ENCODE measurements at places on chromosomes 6 and 20.

DNA sequence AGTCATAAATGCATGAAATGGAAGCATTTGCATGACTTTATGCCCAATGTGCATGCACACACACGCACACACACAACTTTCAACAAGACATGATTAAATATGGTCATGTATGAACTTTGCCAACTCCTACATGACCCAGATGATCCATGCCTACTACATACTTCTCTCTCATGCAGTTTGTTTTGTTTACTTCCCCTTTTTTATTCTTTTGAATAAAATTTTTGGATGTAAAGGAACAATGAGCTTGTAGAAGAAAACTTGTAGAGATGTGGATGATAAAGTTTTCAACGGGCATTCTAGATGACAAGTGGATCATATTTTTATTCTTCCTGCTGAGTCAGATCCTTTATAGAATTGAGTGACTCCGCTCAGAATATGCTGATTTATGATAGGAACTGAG is 50.8 kb upstream of the AIG1 start:
- no peak for DNase-seq

GRCh38 chr6:169167581-169168301 is 85.9 kb downstream of the THBS2 start:
- no peak for DNase-seq

DNA sequence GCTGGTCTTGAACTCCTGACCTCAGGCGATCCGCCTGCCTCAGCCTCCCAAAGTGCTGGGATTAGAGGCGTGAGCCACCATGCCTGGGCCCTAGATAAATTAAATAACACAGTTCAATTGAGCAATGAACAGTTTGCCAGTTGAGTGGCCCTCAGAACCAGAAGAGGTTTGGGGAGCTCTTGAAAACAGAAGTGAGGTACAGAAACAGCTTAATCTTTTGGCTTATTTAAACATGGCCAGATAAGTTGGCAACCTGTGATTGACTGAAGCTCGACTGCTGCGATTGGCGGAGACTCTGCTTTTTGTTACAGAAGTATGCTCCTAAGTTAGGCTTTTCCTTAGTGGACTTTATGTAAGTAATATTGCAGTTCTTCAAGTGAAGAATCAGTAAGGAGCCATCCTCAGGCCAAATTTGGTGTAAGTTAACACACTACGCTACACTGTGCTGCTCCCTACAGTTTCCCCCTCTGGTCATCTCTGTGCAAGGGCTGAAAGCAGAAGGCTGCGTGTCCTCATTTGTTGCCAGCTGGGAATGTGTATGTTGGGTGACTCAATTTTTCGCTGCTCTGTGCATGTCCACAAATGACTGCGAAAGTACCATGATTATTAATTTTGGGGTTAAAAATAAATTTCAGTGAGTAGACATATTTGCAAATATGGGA is 9.8 kb downstream of the XRN2 start:
- DNase-seq = no peak

- DNase-seq = no peak
Measured at GRCh38 chr6:113763876-113764275, 93.3 kb upstream of the MARCKS start.

DNA sequence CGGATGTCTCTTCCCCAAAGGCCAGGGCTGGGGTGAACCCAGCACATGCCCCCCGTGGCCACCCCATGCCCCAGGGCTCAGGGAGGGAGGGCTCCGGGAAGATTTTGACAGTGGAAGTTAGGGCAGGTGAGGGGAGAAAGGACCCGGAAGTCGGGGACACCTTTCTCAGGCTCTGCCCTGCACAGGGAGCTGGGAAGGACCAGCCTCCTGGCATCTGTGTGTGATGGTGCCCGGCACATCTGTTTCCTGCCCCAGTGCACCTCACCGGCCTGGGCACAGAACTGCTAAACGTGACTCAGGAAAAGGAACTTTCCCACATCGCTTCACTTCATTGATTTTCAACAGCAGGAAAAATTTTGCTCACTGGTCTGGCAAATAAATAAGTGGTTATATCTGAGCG is 141.1 kb upstream of the AFDN start:
- no peak for DNase-seq

GRCh38 chr6:151842816-151843215 is 35.3 kb downstream of the ESR1 start:
- DNase-seq = no peak

DNA sequence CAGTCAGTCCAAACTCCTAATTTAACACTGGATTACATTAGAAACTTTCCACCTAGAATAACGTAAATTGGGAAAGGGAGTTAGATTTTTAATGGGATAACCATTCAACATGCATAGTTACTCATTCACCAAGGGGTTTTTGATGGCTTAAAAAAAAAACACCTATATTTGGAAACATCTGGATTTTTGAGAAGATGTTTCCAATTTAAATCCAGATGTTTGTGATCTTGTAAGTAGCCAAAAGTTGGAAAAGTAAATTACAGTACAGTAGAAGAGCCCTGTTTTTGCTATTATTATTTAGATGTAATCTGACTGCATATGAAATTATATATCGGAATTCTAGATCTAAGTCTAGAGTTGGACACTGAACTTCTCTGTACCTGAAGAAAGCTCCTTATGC is 478.2 kb downstream of the CD83 start:
- DNase-seq = no peak

DNA sequence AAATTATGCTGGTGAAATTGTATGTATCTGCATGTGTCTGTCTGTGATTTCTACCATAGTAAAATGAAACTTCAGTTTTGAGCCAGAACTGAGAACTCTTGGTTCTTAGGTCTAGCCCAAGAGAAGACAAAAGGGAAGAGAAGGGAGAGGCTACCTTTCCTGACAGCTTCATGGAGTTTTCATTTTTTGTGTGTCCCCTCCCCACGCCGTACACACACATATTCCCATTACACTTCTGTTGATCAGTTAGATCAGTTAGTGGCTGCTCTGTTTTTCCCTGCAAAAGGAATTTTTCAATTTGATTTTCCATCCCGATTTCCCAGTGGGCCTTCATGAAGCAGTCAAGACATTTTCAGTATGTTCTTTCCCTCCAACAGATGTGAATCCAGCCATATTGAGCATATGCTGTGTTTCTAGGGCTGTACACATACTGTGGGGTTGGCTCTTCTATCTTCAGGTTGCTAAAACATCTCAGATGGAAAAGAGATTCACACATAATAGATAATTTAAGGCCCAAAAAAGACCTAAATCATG is 52.5 kb downstream of the HIVEP1 start:
- DNase-seq = no peak

- no peak for DNase-seq
Measured at GRCh38 chr20:2059411-2059810, 42.2 kb upstream of the STK35 start.

GRCh38 chr6:87667032-87667431 is 35.0 kb downstream of the AKIRIN2 start:
- no peak for DNase-seq

DNA sequence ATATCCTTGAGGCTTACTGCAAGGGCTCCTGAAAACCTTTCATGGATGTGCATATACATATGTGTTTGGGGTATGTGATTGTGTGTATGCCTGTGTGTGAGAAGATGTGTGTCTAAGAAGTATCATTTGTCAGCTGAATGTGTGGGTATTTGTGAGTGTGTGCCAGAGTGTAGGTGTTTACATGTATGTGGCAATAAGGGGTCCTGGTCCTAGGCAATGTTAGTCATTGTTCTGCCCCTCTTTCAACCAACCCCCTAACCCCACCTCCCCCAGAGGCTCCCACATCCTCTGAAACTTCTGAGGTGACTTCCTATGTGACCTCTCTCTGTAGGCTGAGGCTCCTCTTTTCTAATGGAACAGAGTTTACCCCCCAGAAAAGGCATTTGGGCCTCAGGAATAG is 186.4 kb downstream of the LRFN2 start:
- DNase-seq = no peak

- no peak for DNase-seq
Measured at GRCh38 chr20:54014293-54014926, 56.0 kb downstream of the BCAS1 start.

GRCh38 chr20:53878262-53879047 is 191.9 kb downstream of the BCAS1 start:
- no peak for DNase-seq

- no peak for DNase-seq
Measured at GRCh38 chr6:29949934-29950333, 7.6 kb downstream of the HLA-A start.

DNA sequence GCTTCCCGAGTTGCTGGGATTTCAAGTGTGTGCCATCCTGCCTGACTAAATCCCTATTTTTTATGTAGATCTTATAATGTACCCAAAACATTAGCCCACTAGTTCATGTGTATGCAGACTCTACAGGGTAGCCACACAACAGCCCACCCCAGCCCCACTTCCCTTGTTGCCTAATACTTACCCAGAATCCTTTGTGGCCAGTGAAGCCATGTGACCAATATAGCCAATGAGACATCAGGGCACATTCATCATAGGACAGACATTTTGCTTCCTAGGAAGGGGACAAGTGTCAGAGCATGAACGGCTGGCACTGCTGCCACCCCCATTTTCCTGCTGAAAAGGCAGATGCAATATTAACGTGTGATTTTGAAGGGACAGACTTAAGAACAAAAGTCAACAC is 36.0 kb upstream of the TCP11 start:
- no peak for DNase-seq

GRCh38 chr6:13357551-13358075 is 29.3 kb upstream of the TBC1D7 start:
- no peak for DNase-seq
